Activated naive CD8-positive, alpha-beta T cell treated with anti-CD3 and anti-CD28 coated beads for 36 hours (primary cell): ENCODE measurements at places on chromosomes 3 and 15.

DNA sequence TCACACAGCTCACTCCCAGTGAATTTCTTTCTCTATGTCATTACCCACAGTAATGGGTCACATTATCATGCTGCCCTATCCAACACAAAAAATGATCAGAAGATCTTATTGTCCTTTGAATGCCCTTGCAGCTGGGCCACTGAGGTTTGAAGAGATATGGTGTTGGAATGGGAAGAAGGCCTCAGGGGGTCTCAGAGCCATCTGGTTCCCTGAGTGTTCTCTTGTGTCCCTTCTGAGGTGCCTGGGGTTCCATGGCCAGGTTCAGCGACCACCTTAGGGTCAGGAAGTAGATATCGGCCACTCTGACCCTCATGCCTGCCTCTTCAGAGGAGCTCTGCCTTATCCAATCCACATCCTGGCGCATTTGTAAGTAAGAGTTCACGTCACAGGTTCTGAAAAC lies 232.3 kb downstream of the TJP1 start:
- H3K36me3 ChIP-seq, result no peaks in the 10 kb centered on the region
- H3K4me3 ChIP-seq, result no peak overlapping the region
- no peaks in the 10 kb centered on the region for H3K4me1 ChIP-seq
- DNase-seq, result no peak
- H3K27ac ChIP-seq, result no peak overlapping the region

- H3K27ac ChIP-seq, result peak within 1 kb of the TSS; percentile 90
- H3K36me3 ChIP-seq, result peaks cover 2% of the 10 kb centered on the region
- H3K27me3 ChIP-seq, result peaks cover 5% of the 10 kb centered on the region
- H3K4me1 ChIP-seq, result peaks cover 26% of the 10 kb centered on the region
- H3K4me3 ChIP-seq, result peak within 1 kb of the TSS; percentile 88
Observed at GRCh38 chr15:88913017-88913849, at the start of gene MFGE8. Gene MFGE8, minus strand, starts transcription at chr15:88913379. Its CDS starts 60 bp downstream, at chr15:88913319.

GRCh38 chr15:90869601-90870353 lies 1.4 kb downstream of the FURIN start:
- peak overlapping the region; percentile 81 for H3K4me3 ChIP-seq
- H3K4me1 ChIP-seq, result peaks cover 56% of the 10 kb centered on the region
- peaks cover 9% of the 10 kb centered on the region for H3K36me3 ChIP-seq
- H3K27ac ChIP-seq, result peak overlapping the region; percentile 86

DNA sequence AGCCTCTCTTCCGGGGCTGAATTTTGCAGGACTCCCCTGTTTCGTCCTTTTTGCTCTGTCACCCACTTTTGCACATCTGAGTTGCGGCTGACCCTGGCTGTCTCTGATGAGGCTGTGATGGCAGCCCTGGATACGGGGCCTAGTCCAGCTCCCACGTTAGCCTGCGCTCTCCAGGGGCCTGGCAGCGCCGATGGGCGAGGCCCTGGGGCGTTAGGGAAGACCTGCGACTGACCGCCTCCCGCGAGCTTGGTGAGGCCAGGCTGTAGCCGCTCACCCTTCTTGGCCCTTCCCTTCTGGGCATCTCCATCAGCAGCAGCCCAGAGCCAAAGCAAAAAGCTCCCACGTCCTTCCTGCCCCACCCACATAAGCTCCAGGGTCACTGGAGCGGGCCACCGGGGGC lies 85.2 kb downstream of the FBLN2 start:
- no peaks in the 10 kb centered on the region for H3K4me1 ChIP-seq
- no peak overlapping the region for H3K4me3 ChIP-seq
- DNase-seq, result no peak
- H3K27ac ChIP-seq, result no peak overlapping the region

- H3K36me3 ChIP-seq, result no peaks in the 10 kb centered on the region
- H3K4me1 ChIP-seq, result no peaks in the 10 kb centered on the region
- no peak for DNase-seq
- H3K27me3 ChIP-seq, result peaks cover 7% of the 10 kb centered on the region
- H3K4me3 ChIP-seq, result no peak overlapping the region
Observed at GRCh38 chr15:68385240-68385561, 46.8 kb downstream of the ITGA11 start.

GRCh38 chr15:80893777-80894176 lies 95.8 kb downstream of the MESD start:
- no peak for DNase-seq
- peaks cover 3% of the 10 kb centered on the region for H3K4me1 ChIP-seq
- peaks cover 19% of the 10 kb centered on the region for H3K36me3 ChIP-seq
- H3K27ac ChIP-seq, result no peak overlapping the region

- DNase-seq, result no peak
- no peaks in the 10 kb centered on the region for H3K27me3 ChIP-seq
- H3K27ac ChIP-seq, result no peak overlapping the region
- H3K36me3 ChIP-seq, result no peaks in the 10 kb centered on the region
- H3K4me1 ChIP-seq, result peaks cover 5% of the 10 kb centered on the region
- H3K4me3 ChIP-seq, result no peak overlapping the region
Observed at GRCh38 chr15:63881431-63881830, 47.7 kb upstream of the HERC1 start.

DNA sequence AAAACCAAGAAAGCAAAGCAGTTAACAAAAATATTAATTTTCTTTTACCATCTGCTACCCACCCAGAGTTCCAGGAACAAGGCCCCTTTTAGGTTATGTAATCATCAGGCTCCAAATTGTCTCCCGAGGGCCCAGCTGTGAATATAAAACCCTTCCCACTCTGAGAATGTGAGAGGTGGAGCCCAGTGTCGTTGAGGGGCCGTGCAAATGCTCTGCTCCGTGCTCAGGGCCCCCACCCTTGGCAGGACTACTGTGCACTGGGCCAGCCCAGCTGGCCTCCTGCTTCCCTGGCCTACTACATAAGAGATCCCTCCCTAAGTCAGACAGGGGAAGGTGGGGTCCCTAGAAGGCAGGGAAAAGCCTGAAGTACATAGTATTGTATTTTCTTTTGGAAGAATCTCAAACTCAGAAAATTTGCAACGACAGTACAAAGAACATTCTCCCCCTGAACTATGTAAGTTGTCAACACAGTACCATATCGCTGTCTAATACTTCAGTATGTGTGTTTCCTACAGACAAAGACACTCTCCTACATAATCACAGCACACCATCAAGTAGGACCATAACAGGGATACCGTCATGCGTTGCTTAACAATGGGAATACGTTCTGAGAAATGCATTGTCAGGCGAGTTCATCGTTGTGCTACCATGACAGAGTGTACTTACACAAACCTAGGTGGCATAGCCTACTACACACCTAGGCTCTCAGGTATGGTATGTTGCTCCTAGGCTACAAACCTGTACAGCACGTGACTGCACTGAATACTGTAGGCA lies 4.4 kb upstream of the CLEC3B start:
- no peak overlapping the region for H3K4me3 ChIP-seq
- no peak for DNase-seq
- H3K4me1 ChIP-seq, result peaks cover 16% of the 10 kb centered on the region
- no peaks in the 10 kb centered on the region for H3K27me3 ChIP-seq
- no peak overlapping the region for H3K27ac ChIP-seq
- H3K36me3 ChIP-seq, result peaks cover 3% of the 10 kb centered on the region

GRCh38 chr3:127908202-127908601 lies 6.8 kb upstream of the KBTBD12 start:
- no peak for DNase-seq
- H3K27ac ChIP-seq, result no peak overlapping the region
- H3K27me3 ChIP-seq, result peaks cover 48% of the 10 kb centered on the region
- no peaks in the 10 kb centered on the region for H3K36me3 ChIP-seq
- no peak overlapping the region for H3K4me3 ChIP-seq

DNA sequence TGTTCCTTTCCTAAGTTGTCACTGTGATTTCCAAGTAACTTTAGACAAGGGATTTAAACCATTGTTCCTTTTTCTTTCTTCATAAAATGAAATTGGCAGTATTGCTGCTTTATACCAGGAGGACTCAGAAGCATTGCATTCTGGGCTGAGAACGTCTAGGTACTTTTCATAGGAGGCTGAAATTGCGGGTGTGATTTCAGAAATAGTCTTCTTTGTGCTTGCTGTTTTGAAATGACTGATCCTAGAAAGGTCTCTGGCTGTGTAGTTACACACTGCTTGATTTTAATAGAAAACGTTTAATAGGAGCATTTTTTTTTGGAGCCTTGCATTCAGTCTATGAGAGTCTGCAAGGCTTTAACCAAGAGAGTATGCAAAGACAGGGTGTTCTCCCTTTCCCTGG lies 56.3 kb downstream of the PPM1L start:
- no peak for DNase-seq
- no peak overlapping the region for H3K27ac ChIP-seq
- H3K4me3 ChIP-seq, result no peak overlapping the region
- H3K27me3 ChIP-seq, result no peaks in the 10 kb centered on the region

DNA sequence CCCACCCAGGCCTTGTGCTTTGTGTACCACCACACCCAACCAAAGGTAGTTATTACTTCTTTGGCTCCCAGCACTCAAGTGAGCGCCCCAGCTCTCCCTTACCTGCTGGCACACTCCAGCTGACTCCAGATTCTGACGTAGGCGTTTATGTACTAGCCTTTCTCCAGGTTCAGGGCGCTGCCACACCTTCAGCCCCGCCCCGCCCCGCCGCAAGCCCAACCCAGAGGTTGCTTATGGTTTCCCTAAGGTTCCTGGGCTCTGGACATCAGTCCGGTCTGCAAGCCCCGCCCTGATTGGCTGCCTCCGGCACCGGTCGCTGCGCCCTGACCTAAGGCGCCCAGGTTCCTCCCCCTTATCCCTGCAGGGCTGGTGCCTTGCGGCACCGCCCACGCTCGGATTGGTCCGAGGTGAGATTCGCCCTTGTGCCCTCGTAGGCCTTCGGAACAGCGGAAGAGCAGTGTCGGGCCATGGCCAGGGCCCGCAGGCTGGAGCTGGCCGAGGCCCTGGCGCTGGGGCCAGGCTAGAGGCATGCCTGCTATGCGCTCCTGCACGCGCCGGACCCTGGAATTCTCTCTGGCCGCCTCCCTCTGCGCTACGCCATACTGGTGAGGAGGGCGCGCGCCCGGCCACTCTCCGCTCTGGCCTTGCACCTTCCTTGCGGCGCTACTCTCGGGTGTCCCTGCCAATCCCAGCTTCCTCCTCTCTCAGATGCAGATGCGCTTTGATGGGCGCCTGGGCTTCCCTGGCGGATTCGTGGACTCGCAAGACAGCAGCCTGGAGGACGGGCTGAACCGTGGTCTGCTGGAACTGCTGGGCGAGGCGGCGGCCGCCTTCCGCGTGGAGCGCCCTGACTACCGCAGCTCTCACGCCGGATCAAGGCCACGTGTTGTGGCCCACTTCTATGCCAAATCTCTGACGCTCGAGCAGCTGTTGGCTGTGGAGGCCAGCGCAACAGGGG lies 19.8 kb upstream of the NUDT16 start:
- peak overlapping the region; percentile 70 for H3K4me3 ChIP-seq
- H3K4me1 ChIP-seq, result peaks cover 5% of the 10 kb centered on the region
- H3K27ac ChIP-seq, result no peak overlapping the region
- H3K36me3 ChIP-seq, result peaks cover 2% of the 10 kb centered on the region
- DNase-seq, result peak; percentile 14

GRCh38 chr15:39250001-39250400 lies 330.9 kb upstream of the THBS1 start:
- peaks cover 19% of the 10 kb centered on the region for H3K27me3 ChIP-seq
- no peaks in the 10 kb centered on the region for H3K36me3 ChIP-seq
- H3K27ac ChIP-seq, result no peak overlapping the region
- H3K4me1 ChIP-seq, result peaks cover 28% of the 10 kb centered on the region
- H3K4me3 ChIP-seq, result no peak overlapping the region

- H3K27ac ChIP-seq, result no peak overlapping the region
- H3K27me3 ChIP-seq, result no peaks in the 10 kb centered on the region
Observed at GRCh38 chr15:41017066-41017735, 63.9 kb downstream of the CHAC1 start.

DNA sequence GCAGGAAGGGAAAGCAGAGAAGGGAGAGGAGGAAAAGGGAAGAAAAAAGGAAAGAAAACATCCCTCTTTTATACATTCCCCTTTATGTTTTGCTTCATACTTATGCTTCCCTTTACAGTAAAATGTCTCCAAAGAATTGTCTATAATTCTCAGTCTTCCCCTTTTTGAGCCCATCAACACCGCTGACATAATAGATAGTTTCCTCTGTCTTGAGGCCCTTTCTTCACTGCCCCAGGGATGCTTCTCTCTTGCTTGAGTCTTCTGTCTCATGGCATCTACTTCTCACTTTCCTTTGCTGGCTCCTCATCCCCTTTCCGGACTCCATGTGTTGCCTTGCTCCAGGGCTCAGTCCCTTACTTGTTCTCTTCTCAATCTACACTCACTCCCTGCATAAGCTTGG lies 99.7 kb upstream of the DAZL start:
- no peak for DNase-seq
- H3K27me3 ChIP-seq, result no peaks in the 10 kb centered on the region
- no peak overlapping the region for H3K27ac ChIP-seq
- no peaks in the 10 kb centered on the region for H3K36me3 ChIP-seq
- H3K4me1 ChIP-seq, result no peaks in the 10 kb centered on the region
- no peak overlapping the region for H3K4me3 ChIP-seq

- no peak overlapping the region for H3K27ac ChIP-seq
- H3K4me3 ChIP-seq, result no peak overlapping the region
- DNase-seq, result no peak
- H3K36me3 ChIP-seq, result no peaks in the 10 kb centered on the region
Observed at GRCh38 chr3:156350781-156351180, 204.1 kb downstream of the SSR3 start.

DNA sequence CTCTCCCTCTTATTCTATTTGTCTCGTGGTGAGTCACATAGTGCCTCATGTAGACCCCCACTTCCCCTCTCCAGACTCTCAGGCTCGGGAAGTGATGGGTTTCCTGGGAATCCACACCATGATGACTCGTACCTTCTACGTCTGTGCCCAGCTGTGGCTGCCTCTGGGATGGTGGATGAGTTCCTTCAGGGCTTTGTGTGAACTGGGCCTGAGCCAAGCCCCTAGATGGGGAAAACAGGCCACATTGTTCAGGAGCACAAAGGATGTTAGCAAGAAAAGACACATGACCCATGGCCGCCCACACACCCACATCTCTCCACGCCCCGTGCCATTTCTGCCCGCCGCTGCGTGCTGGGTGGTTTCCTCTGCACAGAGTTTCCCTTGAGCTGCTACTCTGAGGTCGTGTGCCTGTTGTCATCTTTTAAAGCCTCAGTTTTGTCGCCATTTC lies 10.5 kb downstream of the ISG20 start:
- H3K36me3 ChIP-seq, result peaks cover 41% of the 10 kb centered on the region
- peaks cover 65% of the 10 kb centered on the region for H3K4me1 ChIP-seq
- H3K4me3 ChIP-seq, result peak overlapping the region; percentile 63
- DNase-seq, result peak; percentile 86

- H3K27ac ChIP-seq, result no peak overlapping the region
- H3K4me3 ChIP-seq, result no peak overlapping the region
- no peak for DNase-seq
- H3K36me3 ChIP-seq, result no peaks in the 10 kb centered on the region
Observed at GRCh38 chr3:172658344-172659245, 52.3 kb downstream of the NCEH1 start.

- H3K4me3 ChIP-seq, result no peak overlapping the region
- H3K27me3 ChIP-seq, result no peaks in the 10 kb centered on the region
- no peak overlapping the region for H3K27ac ChIP-seq
- H3K36me3 ChIP-seq, result no peaks in the 10 kb centered on the region
Observed at GRCh38 chr3:166322391-166322790, 485.2 kb upstream of the BCHE start.

DNA sequence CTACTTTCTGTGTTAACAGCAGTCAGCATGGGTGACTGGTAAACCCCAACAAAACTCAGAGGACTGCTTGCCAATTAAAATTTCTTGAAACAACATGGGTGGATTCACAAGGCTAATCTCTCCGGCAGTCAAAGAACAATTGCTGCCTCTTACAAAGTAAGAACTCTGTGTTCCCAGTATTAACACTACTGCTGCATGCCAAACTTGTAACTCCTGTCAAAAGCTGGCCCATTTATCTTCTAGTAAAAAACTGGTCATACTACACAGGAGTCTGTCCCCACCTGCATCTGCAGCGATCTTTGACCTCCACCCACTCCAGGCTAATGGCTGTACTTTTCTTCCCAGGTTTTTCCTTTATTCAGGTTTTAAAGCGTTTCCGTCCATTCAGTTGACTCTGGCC lies 8.7 kb upstream of the ZNF589 start:
- no peak for DNase-seq
- peaks cover 3% of the 10 kb centered on the region for H3K27me3 ChIP-seq
- no peak overlapping the region for H3K4me3 ChIP-seq
- peaks cover 9% of the 10 kb centered on the region for H3K4me1 ChIP-seq
